Fibroblast of skin of left quadriceps (primary cell): ENCODE measurements at places on chromosomes 4 and X.

- DNase-seq, result no peak
Measured at GRCh38 chr4:77122656-77123055, 34.4 kb upstream of the CCNG2 start.

GRCh38 chr4:71239365-71239764 is 99.5 kb upstream of the SLC4A4 start:
- no peak for DNase-seq

DNA sequence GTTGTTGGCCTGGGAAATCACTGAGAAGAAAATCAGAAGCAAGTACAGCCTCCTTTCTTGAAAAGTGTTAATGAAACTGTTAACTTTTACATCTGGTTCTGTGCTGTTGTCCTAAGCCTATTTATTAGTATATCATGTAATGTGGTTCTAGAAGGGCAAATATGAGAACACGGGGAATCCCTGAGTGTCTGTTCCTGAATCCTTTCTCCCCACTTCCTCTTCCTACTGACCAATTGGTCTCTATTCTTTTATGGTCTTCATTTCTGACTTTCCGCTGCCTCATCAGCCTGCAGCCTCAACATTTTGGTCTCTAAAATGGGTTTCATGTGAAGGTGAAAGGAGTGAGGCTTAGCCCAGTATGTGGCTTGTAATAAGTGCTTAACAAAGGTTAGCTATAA is 159.9 kb upstream of the MAMLD1 start:
- no peak for DNase-seq

GRCh38 chr4:109675181-109675580 is 28.1 kb downstream of the CASP6 start:
- no peak for DNase-seq

DNA sequence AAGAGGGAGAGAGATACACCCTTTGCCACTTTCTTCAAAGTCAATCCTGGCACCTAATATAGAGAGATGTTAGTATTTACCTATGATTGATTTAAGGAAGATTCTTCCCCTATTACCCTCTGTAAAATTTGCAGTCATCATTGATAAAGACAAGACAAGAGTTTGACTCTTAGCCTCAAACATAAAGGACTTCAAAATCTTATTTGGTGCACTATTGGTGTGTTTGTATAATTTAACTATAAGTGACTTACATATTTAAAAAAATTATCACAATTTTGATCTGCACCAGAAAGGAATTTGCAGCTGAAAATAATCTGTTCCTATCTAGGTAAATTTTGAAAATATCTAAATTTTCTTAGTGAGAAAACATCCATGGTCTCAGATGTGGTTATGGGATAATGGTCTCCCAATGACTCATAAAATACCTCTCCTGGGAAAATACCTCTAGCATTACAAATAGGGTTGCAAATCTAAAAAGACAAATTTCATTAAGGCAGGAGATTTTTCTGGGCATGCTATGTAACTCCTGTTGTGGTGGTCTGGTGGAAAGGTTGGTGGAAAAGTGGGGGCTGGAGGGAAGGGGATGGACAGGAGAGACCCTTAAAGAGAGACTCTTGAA is 173.6 kb upstream of the MED14 start:
- DNase-seq, result peak; percentile 54

DNA sequence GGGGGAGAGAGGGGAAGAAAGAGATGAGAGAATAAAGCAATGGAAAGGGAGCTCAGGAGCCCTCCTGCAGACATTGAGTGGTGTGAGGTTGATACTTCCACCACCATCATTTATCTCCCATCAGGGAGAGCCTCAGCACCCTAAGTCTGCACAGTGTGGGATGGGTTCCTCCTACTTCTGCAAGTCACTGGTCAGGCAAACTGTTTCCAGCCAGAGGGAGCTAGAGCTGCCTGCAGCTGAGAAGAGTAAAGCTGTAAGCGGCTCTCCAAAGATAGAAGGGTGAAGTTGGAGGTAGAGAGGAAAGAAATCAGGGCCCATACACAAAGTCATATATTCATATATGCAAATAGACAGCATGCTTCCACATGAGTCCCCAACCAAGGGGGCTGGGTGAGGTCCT is 21.9 kb upstream of the ZNF81 start:
- DNase-seq, result no peak

- no peak for DNase-seq
Measured at GRCh38 chr4:148445071-148445859, 3.1 kb upstream of the NR3C2 start.

GRCh38 chr4:186724058-186724863 is 605 bp upstream of the FAT1 start:
- DNase-seq, result no peak

GRCh38 chrX:64975491-64975890 is 759 bp downstream of the ZC4H2 start:
- DNase-seq, result no peak

GRCh38 chrX:63012574-63012973 is 338.6 kb downstream of the SPIN4 start:
- DNase-seq, result no peak

GRCh38 chrX:84358271-84358670 is 144.0 kb downstream of the HDX start:
- no peak for DNase-seq

- no peak for DNase-seq
Measured at GRCh38 chrX:153444333-153445011, 1.4 kb downstream of the TREX2 start.

DNA sequence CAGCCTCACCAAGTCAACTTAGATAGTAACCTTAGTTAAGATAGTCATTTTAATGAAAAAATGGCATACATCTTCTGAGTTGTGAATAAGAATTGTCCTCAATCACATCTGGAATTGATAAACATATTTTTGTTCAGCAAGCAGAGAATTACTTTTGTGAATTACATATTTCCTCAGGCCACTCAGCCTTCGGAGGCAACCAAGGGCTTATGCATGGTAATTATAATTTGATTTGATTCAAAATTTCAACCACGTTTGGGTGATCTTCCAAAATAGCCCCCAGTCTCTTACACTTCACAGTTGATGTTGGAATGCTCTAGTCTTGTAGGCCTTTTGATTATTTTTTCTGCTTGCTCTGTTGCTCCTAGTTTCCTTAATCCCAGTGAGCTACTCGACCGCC is 63.4 kb downstream of the GALNTL6 start:
- peak; percentile 22 for DNase-seq

DNA sequence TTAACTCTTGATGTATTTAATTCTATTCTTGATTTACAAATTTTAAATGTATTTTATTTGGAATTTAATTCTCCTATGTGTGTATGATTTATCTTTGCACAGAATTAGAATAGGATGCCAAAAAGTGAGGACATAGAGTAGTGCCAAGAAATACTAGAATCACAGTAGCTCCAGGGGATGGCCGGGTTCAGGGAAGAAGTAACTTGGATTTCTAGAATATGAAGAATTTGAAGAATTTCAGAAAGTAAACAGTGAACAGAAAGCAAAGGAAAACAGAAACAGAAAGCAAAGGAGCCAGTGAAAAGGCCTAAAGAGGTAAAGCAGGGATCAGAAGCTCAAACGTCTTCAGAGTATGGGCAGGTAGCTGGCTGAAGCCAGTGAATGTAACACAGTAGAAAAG is 1187.6 kb downstream of the RPA4 start:
- DNase-seq, result no peak

DNA sequence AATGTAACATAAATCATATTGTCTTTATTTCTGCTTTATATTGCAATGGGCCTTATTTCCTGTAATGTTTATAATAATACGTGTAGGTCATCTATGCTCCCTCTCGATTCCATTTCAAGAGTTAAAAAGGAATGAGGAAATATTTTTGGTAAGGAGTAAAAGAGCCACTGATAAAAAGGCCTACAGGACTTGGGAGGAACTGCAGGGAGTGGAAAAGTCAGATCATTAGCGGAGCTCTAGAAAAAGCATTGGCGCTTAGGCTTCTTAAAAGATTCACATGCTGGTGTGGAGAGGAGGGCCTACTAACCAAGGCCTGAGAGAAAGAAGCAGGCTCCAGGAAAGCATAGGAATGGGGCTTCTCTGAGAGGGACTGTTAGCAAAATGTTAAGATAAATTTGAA is 82.9 kb upstream of the PNPLA4 start:
- DNase-seq, result no peak

DNA sequence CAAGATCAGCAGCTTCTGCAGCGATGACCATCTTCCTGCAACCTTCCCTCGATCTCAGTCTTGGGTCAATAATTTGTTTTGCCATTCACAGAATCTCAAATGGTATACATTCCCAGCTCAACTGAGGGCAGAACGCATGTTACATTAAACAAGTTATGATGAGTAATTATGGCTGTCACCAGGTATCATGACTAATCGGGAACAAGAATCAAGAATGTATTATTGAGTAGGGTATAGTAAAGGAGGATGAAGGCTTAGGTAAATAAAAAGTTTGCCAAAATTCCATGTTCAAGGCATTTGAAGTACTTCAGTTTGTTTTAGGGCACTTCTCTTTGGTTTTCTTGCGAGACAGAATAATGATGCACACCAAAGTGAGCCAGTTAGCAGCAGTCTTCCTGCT is 194.1 kb downstream of the SH2D1A start:
- no peak for DNase-seq

DNA sequence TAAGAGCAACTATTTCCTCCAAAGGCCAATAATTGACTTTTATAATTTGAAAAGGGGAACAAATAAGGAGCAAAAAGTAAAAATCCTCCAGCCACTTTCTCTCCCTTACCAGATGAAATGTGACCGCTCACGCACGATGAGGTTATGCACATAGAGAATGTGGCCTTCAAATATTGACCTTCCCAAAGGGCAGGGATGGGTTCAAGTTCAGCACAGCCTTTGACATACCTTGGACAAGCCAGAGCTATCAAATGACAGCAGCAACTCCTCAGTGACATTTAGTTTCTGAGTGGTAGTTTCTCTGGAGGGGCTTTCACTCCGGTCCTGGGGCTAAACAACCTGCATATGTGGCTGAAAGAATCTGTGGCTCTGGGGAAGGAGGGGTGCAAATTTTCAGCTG is 50.7 kb downstream of the AMOT start:
- DNase-seq, result no peak

DNA sequence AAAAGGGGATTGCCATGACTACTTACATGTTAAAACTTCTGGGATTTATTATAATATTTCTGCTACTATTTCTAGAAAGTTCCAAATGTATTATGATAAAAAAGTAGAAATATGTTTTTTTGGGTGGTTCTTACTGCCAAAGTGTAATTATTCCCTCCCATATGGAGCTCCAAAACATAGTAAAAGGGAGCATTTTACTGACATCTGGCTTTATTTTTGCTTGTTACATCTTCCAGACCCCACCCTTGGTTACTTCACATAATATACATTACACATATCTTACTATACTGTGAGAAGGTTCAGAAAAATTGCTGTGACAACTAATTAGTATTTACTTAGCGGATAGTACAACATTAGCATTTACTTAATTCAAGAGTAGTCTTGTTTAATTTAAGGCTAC is 205.1 kb upstream of the TLL1 start:
- no peak for DNase-seq
